RCC 7860 (cell line): ENCODE measurements at places on chromosomes 2 and 18.

GRCh38 chr18:79442508-79443221, 46.9 kb downstream of the NFATC1 start:
- no peak for DNase-seq

DNA sequence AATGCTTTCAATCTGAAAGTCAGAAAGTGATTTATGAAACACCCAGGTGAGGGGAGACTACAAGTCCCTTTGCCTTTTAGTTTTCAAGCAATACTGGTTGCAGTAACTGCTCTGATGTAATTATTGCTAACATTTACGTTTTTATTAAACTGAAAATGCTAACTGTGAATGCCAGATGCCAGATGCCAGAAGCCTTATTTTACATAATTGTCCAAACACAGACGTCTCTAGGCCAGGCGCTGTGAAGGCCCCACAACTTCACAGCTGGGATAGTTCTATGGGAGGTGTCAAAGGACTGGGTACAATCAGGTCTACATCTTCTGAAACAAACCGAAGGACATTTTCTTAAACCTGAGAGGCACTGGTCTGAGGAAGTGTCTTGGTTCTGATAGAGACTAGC, 27.5 kb upstream of the MSGN1 start:
- no peak for DNase-seq

- no peak for DNase-seq
Observed at GRCh38 chr2:715854-716560, 38.8 kb upstream of the TMEM18 start.

DNA sequence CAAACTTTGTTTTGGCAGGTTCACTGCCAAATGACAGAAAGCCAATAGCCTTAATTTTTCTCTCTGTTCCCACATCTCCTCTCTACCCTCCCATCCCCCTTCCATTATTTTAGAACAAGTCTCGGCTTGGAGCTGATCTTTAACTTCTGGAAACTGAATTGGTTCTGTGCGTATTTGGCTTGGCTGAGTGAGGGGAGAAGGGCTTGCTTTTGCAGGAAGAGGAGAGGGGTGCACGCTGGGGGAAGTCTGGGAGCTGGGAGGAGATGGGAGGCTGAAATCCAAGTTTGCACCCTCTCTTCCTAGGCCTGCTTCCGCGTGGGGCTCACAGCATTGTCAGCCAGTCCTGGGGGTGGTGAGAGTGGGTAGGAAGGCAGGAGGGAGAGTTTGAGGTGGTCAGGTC, 176.1 kb upstream of the SPRED2 start:
- no peak for DNase-seq

GRCh38 chr18:59616501-59616900, 80.7 kb downstream of the CCBE1 start:
- DNase-seq, result no peak

- DNase-seq, result no peak
Observed at GRCh38 chr2:217092710-217093379, 233.0 kb upstream of the TNP1 start.

GRCh38 chr18:68454511-68455228, 260.2 kb downstream of the TMX3 start:
- DNase-seq, result peak; percentile 25
